ENCODE measurements at places on chromosomes 13 and 19.

DNA sequence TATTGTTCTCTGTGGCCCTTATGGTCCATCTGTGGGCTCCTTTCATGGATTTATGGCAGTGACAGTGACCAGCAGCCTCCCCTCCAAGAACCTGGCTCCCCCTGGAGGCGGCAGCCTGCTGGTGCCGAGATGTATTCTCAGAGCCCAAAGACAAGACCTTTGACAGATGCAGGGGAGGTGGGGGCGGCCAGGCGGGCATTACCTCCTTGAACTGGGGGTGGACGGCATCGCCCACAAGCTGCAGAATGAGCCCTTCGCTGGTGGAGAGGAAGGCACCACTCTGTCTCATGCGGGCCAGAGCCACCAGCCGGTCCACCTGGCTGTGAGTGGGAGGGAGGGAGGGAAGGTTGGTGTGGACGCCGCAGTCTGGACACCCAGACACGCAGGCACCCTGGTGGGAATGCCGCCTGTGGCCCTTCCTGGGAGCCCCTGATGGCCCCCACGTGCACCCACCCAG lies 6.6 kb downstream of the ISOC2 start:
- DNase-seq: peak; percentile 89

- no peak for DNase-seq
Measured at GRCh38 chr13:51562011-51562671, 22.1 kb upstream of the WDFY2 start.

DNA sequence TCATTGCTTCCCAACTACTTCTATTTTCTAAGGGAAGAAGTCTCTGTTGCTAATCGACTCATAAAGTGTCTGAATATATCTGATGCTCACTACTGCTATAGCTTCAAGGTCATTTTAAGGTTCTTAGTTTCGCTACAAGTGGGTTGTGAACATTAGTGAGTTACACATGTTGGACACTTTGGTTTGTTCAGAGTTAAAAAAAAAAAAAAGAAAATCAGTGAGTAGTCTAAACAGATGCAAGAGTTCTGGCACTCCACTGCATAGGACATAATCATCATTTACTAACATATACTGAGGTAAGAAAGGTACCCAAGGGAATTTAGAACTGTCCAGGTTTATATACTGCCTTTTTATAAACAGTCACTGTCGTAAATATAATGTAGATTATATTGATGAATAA lies 108.8 kb downstream of the KLF12 start:
- no peak for DNase-seq

- no peak for DNase-seq
Measured at GRCh38 chr19:48508729-48509411, 2.8 kb downstream of the LMTK3 start.

DNA sequence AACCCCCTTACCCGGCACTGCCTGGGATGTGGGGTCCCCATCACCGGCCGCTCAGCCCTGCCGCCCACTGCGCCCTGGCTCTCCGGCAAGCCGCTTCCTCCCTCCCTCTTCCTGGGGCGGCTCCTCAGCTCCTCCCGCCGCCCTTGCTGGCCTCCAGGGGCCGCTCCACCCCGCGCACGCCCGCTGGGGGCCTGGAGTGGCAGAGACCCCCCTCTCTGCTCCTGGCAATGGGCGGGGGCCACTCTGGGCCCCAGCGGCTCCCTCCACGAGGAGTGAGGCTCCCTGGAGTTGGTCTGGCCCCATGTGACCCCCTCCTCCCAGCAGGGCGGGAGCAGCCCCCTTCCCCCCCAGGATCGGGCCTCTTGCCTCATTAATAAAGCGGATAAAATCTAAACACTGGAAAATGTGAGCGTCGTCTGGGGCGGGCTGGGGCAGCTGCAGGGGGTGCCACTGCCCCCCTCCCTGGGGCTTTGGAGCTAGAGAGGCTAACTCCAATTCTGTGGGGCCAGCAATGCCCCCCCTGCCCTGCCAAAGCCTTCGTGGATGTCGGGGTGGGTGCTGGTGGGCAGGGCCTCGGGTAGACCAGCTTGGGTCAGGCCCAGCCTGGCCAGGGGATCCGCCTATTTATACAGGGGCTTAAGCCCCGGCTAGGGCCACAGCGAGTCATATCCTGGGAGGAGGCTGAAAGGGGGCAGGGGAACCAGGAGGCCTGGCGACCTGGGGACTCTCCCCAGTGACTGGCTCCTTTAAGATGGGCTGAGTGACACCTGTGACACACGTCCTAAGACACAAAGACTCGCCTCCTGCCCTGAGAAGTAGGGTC lies at the start of gene PTGER1:
TSS of gene PTGER1 (minus strand) at position 104 of the 823 bp plus-strand sequence. CDS start 1,034 bp downstream, outside the sequence.
- peak; percentile 79 for DNase-seq

GRCh38 chr13:70098669-70099068 lies 9.0 kb upstream of the ATXN8OS start:
- DNase-seq: no peak

Measured in WERI-Rb-1 (cell line).